ENCODE measurements at places on chromosomes 2 and 18.

DNA sequence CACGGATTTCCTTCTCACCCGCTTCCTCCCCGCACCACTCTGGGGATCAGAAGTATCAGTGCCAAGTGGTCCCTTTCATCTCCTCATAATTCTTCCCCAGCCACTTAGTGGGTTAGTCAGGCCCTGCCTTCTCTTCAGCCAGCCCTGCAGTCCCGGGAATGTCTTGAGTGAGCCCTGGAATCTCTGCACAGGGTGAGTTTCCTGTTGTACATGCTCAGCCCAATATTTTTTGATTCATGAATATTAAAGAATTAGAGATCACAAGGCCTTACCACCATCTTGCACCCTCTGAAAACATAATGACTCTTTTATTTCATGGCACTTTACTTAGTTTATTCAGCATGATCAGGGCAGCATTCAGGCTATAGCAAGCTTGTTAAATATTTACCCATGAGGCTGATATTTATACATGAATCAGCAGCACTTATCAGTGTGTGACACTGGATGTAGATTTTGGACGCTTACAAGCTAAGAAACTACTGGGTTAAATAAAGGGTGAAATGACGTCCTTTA, 159.4 kb upstream of the FOSL2 start:
- DNase-seq = no peak

DNA sequence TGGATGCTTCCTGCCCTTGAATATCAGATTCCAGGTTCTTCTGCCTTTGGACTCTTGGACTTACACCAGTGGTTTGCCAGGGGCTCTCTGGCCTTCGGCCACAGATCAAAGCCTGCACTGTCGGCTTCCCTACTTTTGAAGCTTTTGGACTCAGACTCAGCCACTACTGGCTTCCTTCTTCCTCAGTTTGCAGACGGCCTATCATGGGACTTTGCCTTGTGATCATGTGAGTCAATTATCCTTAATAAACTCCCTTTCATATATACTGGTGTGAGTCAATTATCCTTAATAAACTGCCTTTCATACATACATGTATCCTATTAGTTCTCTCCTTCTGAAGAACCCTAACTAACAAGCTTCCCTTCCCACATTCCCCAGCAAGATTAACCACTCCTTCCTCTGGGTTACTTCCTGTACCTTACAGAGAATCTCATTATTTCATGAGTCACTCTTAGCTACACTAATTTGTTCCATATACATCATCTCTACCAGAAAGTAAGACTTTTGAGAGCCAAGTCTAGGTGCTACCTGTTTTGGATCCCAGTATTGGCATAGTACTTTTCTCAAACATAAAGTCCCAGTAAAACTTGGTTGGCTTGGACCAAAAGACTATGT, 31.3 kb upstream of the LRATD1 start:
- no peak for DNase-seq

DNA sequence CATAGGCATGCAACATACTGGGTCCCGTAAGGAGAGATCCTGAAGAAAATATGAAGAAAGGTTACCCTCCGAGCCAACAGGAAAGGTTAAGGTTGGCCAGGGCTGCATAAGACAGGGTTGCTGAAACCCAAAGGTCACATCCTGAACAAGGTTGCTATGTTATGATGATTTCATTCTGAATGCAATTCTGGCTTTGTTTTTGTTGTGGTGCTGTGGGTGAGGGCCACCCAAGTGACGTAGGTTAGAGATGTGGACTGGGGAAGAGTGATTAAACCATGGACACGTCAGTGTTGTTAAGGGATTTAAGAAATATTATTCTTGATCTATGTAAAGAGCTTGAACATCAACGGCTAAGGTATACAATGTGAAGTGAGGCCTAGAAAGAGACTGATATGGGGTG, 60.0 kb downstream of the ZEB2 start:
- DNase-seq = peak; percentile 60

- DNase-seq = peak; percentile 58
Observed at GRCh38 chr2:233711312-233712008, 1.2 kb upstream of the UGT1A5 start.

DNA sequence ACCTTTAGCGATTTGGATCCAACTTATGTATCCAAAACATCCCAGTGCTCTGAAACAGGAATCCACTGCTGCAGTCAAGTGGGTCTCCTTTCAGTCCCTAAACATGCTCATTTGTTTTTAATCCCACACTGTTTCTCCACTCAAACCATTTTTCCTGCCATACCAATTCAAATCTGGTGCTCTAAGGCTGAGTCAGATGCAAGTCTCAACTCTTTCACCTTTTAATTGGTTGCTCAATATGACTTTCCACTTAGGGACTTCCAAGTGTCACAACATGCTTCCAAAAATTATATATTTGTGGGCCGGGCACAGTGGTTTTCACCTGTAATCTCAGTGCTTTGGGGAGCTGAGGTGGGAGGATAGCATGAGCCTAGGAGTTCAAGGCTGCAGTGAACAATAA, 113.4 kb upstream of the TANK start:
- no peak for DNase-seq

- DNase-seq = no peak
Observed at GRCh38 chr2:24490181-24490689, 819 bp upstream of the NCOA1 start.

GRCh38 chr2:222611684-222612083, 44.2 kb downstream of the FARSB start:
- peak; percentile 10 for DNase-seq

GRCh38 chr2:171855401-171855800, 38.6 kb downstream of the SLC25A12 start:
- no peak for DNase-seq

GRCh38 chr2:191635333-191636234, 42.4 kb upstream of the NABP1 start:
- DNase-seq = no peak

- DNase-seq = no peak
Observed at GRCh38 chr2:150486539-150487484, 655 bp downstream of the RND3 start.

- peak; percentile 86 for DNase-seq
Observed at GRCh38 chr2:38146275-38146906, 70.4 kb upstream of the CYP1B1 start.

DNA sequence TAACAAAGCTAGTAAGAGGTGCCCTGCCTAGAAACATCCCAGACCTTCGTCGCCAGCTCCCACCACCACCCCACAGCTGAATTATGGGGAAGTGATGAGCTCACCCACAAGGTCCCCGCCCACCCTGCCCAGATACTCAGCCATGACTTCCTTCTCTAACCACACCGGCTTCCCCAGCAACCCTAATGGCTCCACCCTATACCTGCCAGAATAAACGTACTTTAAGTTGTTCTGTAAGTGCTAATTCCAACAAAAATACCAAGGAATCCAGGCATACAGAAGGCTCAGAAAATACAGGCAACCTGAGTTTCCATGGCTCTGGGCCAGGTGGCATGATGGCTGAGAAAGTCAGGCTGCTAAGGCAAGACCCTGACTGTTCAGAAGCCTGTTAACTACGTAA, 39.1 kb downstream of the TMEM163 start:
- peak; percentile 67 for DNase-seq

DNA sequence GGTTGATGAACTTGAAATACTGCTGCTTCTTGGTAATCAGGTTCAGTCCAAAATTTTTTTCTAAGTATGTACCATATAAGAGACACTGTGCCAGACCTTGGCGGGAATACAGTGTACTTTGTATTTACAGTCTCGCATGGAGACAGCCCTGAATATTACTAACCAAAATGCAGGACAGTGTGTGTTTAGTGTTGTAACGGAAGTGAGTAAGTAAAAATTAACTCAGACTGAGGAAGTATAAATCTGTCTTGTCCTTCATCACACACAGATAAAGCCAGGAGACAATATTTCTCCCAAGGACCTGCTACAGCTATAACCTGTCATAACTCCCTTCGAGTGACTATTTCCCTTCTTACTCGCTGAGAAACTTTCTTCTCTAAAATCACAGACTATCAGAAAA, 76.9 kb downstream of the ACTR3 start:
- DNase-seq = peak; percentile 23

- DNase-seq = no peak
Observed at GRCh38 chr2:221166292-221166691, 405.8 kb downstream of the EPHA4 start.

GRCh38 chr18:48490641-48491293, 48.1 kb upstream of the CTIF start:
- DNase-seq = no peak

DNA sequence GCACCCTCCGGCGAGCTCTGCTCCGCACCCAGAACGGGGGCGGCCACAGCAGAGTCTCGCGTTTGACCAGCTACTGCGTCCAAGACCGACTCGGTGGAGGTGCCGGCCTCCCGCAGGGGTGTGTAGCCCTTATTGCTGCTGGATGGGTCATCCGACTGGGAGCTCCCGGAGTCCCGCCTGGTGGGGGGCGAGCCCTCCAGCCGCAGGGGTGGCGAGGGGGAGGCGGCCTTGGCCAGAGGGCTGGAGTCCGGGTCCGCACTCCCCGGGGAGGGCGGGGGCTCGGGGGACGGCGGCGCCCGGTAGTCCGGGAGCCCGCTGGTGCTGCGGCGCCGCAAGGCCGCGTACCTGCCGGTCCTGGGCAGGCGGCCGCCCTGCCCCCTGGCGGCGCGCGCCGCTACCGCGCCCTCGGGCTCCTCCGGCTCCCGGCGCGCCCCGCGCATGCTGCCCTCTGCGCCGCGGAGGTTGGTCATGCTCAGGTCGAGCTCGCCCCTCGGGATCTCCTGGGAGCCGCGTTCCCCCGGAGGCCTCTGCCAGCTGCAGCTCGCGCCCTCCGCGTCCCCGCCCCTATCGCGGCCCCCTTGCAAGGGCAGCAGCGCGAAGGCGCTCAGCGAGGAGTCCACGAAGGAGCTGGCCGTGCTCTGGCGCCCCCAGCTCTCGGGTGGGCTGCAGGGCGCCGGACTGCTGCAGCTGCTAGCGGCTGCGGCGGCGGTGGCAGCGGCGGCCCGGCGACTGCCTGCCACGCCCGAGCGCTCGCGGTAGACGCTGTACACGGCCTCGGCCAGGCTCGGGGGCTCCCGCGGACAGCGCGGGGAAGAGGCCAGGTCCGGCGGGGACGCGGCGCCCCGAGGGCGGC, 4.8 kb downstream of the TMEM200C start:
- peak; percentile 21 for DNase-seq

GRCh38 chr2:75787532-75788132, 76.9 kb upstream of the GCFC2 start:
- DNase-seq = no peak

- DNase-seq = no peak
Observed at GRCh38 chr2:236608188-236608525, 38.5 kb downstream of the ACKR3 start.

DNA sequence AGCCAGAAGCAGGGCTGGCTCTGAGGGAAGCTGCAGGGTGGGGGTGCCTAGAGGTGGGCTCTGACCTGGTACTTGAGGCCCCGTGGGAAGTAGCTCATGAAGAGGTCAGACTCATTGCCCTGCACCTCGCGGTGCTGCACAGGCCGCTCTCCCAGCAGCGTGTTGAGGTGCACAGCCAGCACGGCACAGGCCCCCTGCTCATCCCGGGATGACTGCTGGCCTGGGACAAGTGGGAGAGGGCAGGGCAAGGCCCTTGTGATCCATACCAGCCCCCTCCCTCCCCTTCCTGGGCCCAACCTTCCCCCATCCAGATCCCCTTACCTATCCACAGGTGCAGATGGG, 8.7 kb downstream of the CAPG start:
- no peak for DNase-seq

GRCh38 chr2:39875182-39875913, 96.3 kb upstream of the THUMPD2 start:
- DNase-seq = no peak

DNA sequence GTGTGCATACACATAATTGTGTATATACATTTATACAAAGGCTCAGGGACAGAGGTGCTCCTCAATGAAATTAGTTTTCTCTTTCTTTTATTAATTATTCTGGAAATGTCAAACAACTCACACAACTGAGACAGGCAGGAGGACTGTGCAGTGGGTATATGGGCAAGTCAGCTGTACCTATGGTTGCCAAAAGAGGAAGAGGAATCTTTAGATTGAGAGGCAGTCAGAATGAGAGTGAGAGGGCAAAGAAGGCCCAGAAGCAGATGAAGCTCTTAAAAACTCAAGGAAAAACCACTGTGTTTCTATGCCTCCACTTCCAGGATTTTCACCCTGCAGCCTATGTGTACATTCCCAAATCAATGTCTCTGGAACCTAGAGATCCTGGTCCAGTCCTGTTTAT, 79.1 kb downstream of the CACNB4 start:
- DNase-seq = no peak

DNA sequence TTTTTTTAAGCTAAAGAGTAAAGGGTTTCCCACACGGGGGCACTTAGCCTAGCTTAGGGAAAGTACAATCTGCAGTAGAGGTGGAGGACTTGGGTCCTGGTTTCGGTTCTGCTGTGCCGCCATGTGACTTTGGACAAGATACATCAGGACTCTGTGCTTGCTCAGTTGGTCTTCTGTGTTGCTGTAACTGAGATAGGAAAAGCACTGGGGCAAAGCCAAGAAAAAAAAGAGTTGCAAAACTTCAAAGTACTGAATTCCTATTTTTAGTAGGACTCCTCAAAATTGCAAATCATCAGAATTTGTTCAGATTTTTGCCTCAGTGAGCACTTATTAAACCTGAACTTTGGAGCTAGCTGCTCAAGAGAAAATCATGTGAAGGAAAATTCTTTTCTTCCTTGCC, 96.3 kb upstream of the STON1 start:
- peak; percentile 79 for DNase-seq

DNA sequence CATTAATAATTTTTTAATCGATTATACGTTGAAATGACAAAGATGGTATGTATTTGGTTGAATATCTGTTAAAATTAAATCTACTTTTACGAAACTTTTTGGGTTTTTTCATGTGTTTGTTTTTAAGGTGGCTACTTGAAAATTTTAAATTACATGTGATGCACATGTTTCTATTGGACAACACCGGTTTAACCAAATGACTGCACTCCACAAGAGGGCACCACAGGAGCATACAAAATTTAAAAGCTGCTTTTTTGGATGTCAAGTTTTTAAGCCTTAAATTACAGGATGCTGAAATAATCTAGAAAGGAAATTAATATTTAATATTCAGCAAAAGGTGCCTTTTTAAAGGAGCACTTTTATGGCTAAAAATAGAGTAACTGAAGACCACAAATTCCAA, 98.7 kb downstream of the ACVR1 start:
- peak; percentile 62 for DNase-seq

DNA sequence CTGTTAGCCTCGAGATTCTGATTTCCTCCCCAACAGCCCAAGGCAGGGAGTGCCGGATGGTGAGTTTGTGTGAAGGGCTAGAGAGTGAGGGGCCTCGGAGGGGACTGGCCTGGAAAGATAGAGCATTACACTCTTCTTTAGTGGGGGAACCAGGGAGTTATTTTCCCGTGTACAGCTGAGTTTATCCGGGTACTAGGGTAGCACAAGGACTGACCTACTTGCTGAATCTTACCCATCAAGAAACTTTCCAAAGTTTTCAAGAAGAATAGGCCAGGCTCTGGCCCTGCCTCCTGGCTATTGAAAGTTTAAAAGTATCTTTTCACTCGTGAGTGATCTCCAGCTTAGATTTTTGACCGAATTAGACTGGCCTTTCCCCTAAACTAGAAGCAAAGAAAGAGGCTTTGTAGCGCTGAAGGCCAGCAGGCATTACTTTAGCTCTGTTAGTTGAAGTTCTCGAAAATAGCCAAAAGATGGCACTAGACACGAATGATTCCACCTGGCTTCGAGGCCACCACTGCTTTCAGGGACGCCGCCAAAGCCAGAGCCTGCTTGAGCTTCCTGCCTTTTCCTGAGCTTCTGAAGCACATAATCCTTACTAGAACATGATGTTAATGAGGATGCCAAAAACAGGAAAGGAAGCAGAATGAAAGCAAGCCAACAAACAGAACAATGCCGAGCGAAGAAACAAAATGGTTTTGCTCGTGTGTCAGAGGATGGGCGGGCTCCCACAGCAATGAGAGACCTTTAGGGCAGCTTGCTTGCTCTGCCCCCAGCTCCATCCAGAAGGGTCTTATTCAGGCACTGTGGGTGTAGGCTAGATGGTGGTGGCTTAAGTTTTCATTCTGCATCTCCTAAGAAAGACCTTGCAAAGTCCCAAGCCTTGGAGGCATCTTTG, 55.8 kb downstream of the TSN start:
- DNase-seq = peak; percentile 37

All from inflammatory macrophage (primary cell).